ENCODE measurements at places on chromosomes 3 and 15.

- no peak for DNase-seq
Measured at GRCh38 chr15:92271179-92271578, 122.5 kb upstream of the ST8SIA2 start.

DNA sequence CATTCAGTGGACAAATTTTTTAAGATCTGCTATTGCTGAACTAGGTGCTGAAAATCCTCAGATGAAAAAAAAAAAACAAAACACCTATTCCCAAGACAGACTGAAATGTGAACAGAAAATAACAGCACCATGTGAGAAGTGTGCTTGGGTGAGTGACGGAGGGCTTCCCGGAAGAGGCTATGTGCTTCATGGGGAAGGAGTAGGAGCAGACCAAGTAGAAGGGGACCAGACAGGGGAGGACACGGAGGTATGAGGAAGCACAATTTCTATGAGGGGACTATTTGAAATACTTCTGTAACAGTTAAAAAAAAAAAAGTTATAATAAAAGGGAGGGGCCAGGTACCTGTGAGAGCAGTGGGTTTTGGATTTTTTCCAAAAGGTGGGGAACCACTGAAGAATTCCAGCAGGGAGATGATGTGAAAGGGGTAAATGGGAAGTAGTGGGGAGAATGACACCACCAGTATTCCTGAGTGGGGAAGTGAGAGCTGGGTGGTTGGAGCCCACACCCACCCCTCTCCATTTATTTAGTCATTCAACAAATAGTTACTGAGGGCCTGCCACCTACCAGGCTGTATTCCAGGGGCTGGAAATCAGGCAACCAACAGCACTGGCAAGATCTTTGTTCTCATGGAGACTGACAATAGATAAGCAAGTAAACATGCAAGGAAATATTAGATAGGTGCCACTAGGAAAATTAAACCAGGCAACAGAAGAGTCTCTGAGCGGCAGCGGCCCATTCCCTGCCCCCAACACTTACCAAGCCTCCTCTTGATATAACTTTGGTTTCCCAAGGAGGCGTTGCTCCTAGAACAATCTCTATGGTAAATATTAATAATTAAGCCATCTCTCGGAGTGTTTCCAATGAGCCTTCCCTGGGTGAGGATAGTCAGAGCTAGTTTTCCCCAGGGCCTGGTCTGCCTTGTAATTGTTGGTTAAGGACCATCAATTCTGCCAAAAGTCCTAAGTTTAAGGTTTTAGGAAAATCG is 3.8 kb upstream of the USP3 start:
- no peak for DNase-seq

DNA sequence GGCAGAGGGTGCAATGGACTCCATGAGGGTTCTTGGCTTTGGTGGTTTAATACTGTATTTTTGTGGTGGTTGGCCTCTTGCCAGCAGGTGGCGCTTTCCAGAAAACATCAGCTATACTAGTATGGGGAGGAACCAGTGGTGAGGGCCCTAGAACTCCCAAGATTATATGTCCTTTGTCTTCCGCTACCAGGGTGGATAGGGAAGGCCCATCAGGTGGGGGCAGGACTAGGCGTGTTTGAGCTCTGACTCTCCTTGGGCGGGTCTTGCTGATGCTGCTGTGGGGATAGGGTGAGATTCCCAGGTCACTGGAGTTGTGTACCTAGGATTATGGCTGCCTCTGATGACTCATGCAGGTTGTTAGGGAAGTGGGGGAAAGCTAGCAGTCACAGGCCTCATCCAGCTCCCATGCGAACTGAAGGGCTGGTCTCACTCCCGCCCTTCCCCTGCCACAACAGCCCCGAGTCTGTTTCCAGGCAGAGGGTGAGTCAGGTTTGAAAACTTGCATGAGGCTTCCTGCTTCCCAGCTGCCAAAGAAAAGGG is 357.7 kb downstream of the OTOL1 start:
- DNase-seq: no peak

DNA sequence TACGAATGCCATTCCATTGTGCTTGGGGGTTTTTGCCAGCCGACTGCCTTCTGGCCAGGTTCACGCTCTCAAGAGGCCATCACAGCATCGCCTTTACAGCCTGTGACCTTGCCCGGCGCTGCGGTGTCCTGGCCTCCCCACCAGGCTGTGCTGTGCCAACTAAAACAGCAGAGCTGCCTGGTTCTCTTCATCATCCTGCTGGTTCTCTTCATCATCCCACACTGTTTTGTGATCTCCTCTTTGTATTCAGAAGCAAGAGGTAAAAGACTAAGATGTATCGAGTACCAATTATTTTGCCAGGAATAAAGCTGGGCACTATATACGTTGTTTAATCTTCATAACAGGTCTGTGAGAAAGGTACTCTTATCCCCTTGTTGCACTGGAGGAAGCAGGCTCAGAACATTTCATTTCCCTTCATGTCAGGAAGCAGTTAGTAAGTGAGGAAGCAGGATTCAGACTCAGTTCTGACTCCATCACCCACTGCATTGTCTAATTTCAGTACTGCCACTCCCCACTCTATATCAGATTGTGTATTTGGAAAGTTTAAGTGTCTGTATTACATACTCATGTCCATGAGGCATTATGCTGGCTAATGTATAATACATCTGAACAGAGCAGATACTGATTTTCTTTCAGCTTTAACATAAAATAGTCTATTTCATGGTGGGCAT is 92.7 kb downstream of the LRRC28 start:
- peak; percentile 66 for DNase-seq

DNA sequence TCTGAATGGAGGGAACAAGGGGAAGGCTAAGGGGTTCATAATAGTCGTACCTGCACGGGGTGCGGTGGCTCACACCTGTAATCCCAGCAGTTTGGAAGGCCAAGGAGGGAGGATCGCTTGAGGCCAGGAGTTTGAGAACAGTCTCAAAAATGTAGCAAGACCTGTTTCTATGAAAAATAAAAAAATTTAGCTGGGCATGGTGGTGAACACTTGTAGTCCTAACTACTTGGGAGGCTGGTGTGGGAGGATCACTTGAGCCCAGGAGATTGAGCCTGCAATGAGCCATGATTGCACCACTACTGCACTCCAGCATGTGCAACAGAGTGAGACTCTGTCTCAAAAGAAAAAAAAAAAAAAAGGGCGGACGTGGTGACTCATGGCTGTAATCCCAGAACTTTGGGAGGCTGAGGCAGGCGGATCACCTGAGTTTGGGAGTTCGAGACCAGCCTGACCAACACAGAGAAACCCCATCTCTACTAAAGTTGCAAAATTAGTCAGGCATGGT is 17.9 kb upstream of the HDAC11 start:
- no peak for DNase-seq

- no peak for DNase-seq
Measured at GRCh38 chr3:169082076-169082475, 581.4 kb downstream of the MECOM start.

GRCh38 chr15:73225358-73226015 is 143.3 kb downstream of the HCN4 start:
- no peak for DNase-seq

- DNase-seq: no peak
Measured at GRCh38 chr3:42045708-42046243, 45.4 kb upstream of the TRAK1 start.

- DNase-seq: no peak
Measured at GRCh38 chr15:70270752-70271111, 173.0 kb upstream of the TLE3 start.

- DNase-seq: no peak
Measured at GRCh38 chr3:64342940-64343688, 117.8 kb upstream of the PRICKLE2 start.

GRCh38 chr15:37040072-37040742 is 60.1 kb downstream of the MEIS2 start:
- DNase-seq: no peak

GRCh38 chr3:51703068-51703760 is 3.7 kb upstream of the GRM2 start:
- DNase-seq: no peak

DNA sequence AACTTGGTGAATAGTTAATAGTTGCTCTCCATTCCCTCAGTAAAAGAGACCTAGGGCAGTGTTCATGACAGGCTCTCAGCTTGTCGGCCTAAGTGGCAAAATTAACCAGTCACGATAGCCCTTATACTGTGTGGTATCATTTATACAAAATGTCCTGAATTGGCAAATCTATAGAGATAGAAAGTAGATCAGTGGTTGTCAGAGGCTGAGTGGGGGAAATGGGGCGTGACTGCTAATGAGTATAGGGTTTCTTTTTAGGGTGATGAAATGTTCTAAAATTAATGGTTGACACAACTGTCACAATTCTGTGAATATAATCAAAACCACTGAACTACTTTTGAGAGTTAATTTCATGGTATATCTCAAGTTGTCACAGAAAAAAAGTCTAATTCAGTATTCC is 20.9 kb downstream of the ARIH1 start:
- DNase-seq: no peak

GRCh38 chr3:70753572-70753971 is 441.1 kb upstream of the MDFIC2 start:
- no peak for DNase-seq

DNA sequence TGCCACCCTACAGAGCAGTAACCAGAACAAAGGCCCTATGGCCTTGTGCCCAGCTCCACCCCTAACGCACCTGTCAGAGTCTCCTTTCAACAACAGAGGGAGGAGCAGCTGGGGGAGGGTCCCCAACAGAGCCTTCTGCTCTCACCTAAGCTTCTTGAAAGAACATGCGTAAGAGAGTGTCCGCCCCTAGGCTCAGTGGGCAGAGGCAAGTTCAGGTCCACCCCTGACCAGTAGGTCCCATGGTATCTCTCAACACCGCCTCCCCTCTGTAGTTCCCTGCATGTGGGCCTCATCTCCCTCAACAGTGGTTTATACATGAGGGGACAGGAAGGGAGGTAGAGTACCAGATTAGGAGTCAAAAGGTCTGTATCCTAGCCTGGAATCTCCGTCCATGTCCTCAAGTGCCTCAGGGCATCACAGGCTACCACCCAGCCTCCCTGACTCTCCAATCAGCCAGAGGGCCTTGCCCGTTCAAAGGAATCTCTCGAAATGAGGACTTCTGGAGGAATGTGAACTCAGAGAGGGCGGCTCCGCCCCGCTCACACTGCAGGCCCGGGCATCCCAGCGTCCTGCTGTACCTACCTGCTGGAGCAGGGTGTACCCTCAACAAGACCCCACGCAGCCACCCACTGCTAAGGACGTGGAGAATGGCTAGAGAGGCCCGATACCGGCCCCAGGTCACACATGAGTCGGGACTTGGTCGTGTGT is 680 bp downstream of the POC1A start:
- DNase-seq: no peak

GRCh38 chr3:139527265-139527664 is 12.3 kb downstream of the RBP1 start:
- no peak for DNase-seq

DNA sequence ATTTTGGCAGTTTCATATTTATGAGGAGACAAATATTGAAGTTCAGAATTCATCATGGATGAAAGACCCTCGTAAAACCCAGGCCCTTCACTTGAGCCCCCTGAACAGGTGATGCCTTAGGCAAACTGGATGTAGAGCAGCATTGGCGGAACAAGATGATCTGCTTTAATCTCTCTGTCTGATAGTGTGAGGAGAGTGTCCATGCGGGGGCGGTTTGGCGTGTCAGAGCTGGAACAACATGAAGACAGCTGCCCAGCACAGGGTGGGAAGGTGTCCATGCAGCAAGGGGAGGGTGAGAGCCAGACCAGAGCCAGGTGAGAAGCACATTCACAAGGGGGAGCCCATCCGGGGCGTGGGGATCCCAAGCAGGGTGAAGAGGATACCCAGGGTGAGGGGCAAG is 31.8 kb upstream of the ANP32A start:
- no peak for DNase-seq

- no peak for DNase-seq
Measured at GRCh38 chr3:100850156-100850555, 140.9 kb downstream of the TFG start.

DNA sequence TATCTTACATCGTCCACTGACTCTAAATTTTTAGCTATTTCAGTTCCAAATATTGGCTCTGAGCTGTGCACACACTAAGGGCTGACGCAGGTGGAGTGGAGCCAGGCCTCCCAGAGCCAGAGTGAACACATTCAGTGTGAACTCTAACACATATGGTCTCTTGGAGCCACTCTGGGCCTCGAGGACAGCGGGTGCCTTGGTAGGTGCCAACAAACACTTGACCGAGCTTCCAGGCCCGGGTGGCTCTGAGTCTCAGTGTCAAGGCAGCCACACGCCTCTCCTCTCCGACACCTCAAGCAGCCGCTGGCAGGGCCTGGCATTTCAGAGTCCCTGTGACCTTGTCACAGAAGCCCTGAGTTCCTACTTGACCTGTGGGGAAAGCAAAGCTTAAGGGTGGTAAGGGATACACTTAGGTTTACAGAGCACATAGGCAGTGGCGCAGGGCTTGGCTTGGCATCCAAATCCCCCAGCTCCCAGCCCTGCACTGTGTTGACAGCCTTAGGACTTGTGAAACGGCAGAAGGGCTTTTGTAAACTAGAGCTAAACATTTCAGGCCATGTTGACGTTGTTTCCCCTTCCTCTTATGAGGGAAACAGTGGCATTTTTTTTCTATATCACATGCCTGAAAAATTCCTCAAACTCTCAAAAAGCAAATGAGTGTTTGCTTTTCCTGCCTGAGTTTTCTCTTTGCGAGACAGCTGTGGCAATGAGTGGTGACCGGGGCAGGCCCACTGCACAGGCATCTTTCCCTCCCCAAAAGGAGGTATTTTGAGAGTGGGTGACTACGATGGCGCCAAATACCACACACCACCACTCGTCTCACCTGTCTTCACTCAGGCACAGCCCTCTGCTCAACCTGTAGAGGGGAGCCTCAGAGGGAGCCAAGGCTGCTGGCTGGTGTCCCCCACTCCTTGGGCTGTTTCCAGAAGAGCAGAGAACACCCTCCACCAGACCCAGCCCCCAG is 60.8 kb downstream of the DAPK2 start:
- no peak for DNase-seq

DNA sequence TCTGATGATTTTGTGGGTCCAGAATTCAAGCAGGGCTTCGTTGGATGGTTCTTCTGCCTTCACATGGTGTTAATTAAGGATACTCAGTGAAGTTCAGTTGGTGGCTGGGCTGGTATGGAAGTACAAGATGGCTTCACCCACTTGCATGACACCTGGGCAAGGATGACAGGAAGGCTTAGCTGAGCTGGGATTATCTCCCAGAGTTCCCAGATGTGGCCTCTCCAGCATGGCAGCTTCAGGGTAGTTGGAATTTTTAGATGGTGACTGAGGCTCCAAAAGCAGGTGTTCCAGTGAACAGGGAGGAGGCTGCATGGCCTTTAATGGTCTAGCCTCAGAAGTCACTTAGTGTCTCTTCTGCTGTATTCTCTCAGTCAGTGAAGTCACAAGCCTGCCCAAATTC is 135.5 kb downstream of the THRB start:
- no peak for DNase-seq

Measured in activated naive CD4-positive, alpha-beta T cell treated with anti-CD3 and anti-CD28 coated beads, Interleukin-2, amount 50 U/mL, for 16 hours (primary cell).